ENCODE measurements at places on chromosomes 5 and 9. TPM values are rescaled to one million over a fixed set of nuclear protein-coding genes. Genes with fewer than 3 reads are reported as not detected.

GPSM1 gene
- total RNA-seq: 16.3 TPM

GRCh38 chr9:109728686-109729300 is 51.2 kb upstream of the PALM2AKAP2 start:
- DNase-seq: no peak
- no peak overlapping the region for H3K4me3 ChIP-seq
- H3K27ac ChIP-seq: no peak overlapping the region
- no peaks in the 10 kb centered on the region for H3K4me1 ChIP-seq
- no peaks in the 10 kb centered on the region for H3K27me3 ChIP-seq

DNA sequence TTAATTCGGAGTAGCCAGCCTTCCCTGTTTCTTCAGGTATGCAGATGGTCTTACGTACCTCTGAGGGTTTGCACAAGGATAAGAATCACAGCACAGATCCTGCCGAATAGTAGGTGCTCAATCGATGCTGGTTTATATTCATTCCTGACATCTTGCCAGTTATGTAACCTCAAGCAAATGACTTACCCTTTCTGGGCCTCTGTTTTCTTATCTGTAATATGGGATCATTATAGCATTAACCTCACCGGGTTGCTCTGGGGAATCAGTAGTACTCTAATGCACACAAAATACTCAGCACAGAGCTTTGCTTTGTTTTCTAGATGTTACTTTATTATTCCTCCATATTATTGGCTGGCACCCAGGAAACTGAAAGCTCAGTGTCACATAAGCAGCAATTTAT is 7.7 kb upstream of the NR5A1 start:
- no peak overlapping the region for H3K27ac ChIP-seq
- no peak overlapping the region for H3K4me3 ChIP-seq
- H3K4me1 ChIP-seq: peaks cover 35% of the 10 kb centered on the region
- H3K27me3 ChIP-seq: no peaks in the 10 kb centered on the region
- H3K36me3 ChIP-seq: no peaks in the 10 kb centered on the region

GRCh38 chr9:14741369-14741768 is 18.8 kb upstream of the CER1 start:
- H3K4me3 ChIP-seq: no peak overlapping the region
- no peaks in the 10 kb centered on the region for H3K36me3 ChIP-seq
- no peaks in the 10 kb centered on the region for H3K27me3 ChIP-seq
- no peak overlapping the region for H3K27ac ChIP-seq
- no peaks in the 10 kb centered on the region for H3K4me1 ChIP-seq
- no peak for DNase-seq

GRCh38 chr9:23824830-23825591 is 1.0 kb downstream of the ELAVL2 start:
- no peak overlapping the region for H3K4me3 ChIP-seq
- H3K27me3 ChIP-seq: peaks cover 31% of the 10 kb centered on the region
- H3K27ac ChIP-seq: no peak overlapping the region
- peak; percentile 32 for DNase-seq
- H3K36me3 ChIP-seq: no peaks in the 10 kb centered on the region
- peaks cover 11% of the 10 kb centered on the region for H3K4me1 ChIP-seq

DNA sequence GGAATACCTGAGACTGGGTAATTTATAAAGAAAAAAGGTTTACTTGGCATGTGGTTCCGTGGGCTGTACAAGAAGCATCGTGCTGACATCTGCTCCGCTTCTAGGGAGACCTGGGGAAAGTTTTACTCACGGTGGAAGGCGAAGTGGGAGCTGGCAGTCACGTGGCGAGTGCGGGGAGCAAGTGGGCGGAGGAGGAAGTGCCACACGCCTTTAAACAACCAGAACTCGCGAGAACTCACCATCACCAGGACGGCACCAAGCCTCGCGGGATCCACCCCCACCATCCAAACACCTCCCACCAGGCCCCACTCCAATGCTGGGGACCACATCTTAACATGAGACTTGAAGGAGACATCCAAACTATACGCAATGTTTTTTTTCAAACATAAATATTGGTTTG is 406.2 kb upstream of the IRX4 start:
- H3K4me3 ChIP-seq: no peak overlapping the region
- H3K36me3 ChIP-seq: no peaks in the 10 kb centered on the region
- no peaks in the 10 kb centered on the region for H3K4me1 ChIP-seq
- DNase-seq: no peak

PTPDC1 gene
- 7.2 TPM for total RNA-seq

- H3K4me3 ChIP-seq: no peak overlapping the region
- DNase-seq: no peak
- no peak overlapping the region for H3K27ac ChIP-seq
- H3K27me3 ChIP-seq: no peaks in the 10 kb centered on the region
These were observed 144.7 kb downstream of the PCSK1 start for GRCh38 chr5:96288166-96288844.

GRCh38 chr5:37575541-37576489 is 196.7 kb downstream of the WDR70 start:
- H3K4me1 ChIP-seq: no peaks in the 10 kb centered on the region
- no peak for DNase-seq
- H3K27ac ChIP-seq: no peak overlapping the region
- no peaks in the 10 kb centered on the region for H3K27me3 ChIP-seq
- no peak overlapping the region for H3K4me3 ChIP-seq

DNA sequence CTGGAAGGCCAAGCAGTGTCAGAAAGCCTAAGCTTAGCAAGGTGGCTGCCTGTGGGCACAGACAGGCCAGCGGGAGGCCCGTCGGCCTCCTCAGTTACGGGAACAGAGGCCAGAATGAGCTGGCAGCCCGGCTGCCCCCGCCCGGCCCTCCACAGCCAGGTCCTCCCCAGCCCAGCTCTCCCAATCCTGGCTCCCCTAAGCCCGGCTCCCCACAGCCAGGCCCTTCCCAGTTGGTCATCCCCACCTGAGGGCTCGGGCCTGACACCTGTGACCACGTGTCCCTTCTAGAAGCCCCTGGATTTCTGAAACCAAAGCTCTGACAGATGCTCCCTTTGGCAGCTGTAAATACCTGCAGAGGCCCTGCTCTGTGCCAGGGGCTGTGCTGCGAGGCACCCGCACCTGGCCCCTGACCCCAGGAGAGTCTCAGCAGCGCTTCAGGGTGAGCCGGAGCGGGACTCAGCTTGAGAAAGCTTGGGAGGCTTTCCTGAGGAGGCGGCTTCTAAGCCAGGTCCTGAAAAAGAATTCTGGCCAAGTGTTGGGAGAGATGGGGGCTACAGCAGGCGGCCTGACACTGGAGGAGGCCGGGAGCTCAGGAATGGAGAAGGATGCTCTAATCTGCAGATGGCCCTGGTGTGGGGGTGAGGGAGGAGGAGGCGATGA is 80.4 kb upstream of the OLFM1 start:
- H3K27me3 ChIP-seq: no peaks in the 10 kb centered on the region
- no peak overlapping the region for H3K27ac ChIP-seq
- no peaks in the 10 kb centered on the region for H3K36me3 ChIP-seq
- no peak for DNase-seq
- H3K4me3 ChIP-seq: no peak overlapping the region
- H3K4me1 ChIP-seq: no peaks in the 10 kb centered on the region

DNA sequence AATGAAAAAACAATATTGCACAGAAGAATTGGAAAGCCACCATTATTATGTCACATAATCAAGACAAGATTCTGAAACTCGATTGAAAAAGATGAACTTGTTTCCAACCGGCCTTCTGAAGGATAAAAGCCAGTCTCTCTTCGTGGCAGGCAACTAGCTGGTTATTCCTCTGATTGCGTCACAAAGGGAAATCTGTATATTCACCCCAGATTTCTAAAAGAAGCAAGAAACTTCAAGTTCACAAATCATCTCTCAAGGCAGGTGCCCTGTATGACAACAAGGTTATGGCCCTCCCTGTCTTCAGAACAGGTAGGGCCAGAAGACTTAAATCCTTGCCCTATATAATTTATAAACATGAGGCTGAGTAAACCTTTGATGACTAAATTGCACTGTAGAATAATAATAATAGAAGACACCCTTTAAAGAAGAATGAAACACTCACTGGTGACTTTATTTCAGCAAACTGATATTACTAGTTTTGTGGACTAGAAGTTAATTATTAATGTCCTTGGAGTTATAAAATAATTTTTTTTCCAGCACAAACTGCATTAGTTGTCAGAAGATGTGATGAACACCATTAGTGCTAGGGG is 2.9 kb upstream of the KLF4 start:
- H3K27me3 ChIP-seq: no peaks in the 10 kb centered on the region
- no peak overlapping the region for H3K4me3 ChIP-seq
- DNase-seq: no peak
- peaks cover 26% of the 10 kb centered on the region for H3K4me1 ChIP-seq
- no peak overlapping the region for H3K27ac ChIP-seq

GRCh38 chr5:140806834-140807775 is at the start of gene PCDHA4:
PCDHA4 (plus strand) TSS chr5:140807068.
- no peaks in the 10 kb centered on the region for H3K4me1 ChIP-seq
- H3K27ac ChIP-seq: no peak within 1 kb of the TSS
- H3K27me3 ChIP-seq: no peaks in the 10 kb centered on the region

- no peak for DNase-seq
- H3K4me3 ChIP-seq: no peak overlapping the region
- H3K27ac ChIP-seq: no peak overlapping the region
- H3K36me3 ChIP-seq: no peaks in the 10 kb centered on the region
- no peaks in the 10 kb centered on the region for H3K27me3 ChIP-seq
- H3K4me1 ChIP-seq: no peaks in the 10 kb centered on the region
These were observed 488.5 kb downstream of the NR2F1-AS1 start for GRCh38 chr5:93092349-93093105.

DNA sequence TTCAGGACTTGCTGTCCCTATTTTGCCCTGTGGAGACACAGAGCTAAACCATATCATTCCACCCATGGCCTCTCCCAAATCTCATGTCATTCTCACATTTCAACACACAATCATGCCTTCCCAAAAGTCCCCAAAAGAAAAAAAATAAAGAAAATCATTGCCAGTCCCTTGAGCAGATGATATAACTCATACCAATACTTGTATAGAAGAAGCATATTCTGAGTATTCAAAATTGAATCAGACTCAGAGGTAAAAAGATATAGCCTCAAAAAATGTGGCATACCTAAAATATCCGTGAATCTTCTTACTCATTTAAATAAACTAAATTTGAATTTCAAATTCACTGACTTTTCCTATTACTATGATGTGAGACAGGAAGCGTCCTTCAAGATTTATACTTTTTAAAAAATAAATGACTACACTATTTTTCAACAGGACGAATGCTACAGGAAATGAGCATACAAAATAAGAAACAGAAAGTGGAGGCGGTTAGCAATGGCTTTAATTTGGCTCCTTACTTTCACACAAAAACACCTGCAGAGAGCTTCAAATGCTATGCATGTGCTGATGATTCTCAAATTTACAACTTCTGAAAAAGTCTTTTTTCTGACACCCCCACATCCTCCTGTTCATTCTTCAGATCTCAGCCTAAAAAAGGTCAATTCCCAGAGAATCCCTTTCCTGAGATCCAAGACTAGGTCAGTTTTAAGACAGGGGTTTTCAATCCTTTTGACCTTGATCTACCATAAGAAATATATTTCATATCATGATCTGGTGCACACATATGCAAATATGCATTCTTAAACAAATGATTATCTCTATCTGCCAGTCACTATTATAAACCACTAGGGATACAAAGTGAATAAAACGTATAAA is 39.6 kb upstream of the DMXL1 start:
- H3K4me3 ChIP-seq: no peak overlapping the region
- no peaks in the 10 kb centered on the region for H3K36me3 ChIP-seq
- no peak overlapping the region for H3K27ac ChIP-seq
- no peak for DNase-seq

DNA sequence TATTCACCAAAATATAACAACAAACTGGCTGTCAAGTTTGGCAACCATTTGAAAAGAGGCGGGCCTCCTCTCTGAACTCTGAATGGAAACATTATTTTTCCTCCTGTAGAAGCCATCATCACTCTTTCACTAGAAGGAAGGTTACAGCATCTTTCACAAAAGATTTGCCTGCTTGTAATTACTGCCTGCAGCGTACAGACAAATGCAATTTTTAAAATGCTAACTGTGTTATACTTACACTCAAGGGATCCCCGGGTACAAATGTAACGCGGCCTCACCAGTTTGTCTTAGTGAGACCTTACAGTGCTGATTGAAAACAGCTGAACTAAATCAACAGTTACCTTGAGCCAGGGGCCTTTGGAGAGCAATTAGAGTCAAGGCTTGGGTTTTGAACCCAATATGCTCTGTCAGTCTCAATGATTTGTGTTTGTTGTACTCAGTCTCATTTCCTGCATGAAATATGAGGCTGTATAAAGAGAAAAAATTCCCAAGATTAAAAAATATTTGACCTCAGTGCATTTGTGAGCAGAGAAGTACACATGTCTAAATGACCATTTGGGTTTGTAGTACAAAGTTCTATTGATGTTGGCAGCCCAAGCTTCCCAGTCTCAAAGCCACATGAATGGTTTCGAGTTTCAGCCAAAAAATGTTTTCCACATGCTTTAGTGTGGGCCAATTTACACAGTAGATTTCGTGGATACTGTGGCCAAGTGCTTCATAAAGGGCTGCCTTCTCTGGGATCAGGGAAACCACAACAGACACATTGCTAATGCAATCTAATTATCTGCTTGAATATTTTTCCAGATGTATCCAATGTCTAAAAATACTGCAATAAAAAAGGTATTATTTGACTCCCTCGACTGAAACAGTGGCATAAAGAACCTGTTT is 500.0 kb downstream of the SPATA31D1 start:
- no peak overlapping the region for H3K27ac ChIP-seq
- DNase-seq: no peak
- no peaks in the 10 kb centered on the region for H3K36me3 ChIP-seq
- no peaks in the 10 kb centered on the region for H3K27me3 ChIP-seq
- no peak overlapping the region for H3K4me3 ChIP-seq

- no peak for DNase-seq
- H3K27ac ChIP-seq: no peak overlapping the region
- no peaks in the 10 kb centered on the region for H3K36me3 ChIP-seq
- H3K27me3 ChIP-seq: no peaks in the 10 kb centered on the region
These were observed 118.7 kb downstream of the AUH start for GRCh38 chr9:91243029-91243428.

GRCh38 chr9:389758-390157 is 175.1 kb downstream of the DOCK8 start:
- no peak for DNase-seq
- H3K27ac ChIP-seq: no peak overlapping the region
- no peaks in the 10 kb centered on the region for H3K27me3 ChIP-seq
- H3K36me3 ChIP-seq: peaks cover 10% of the 10 kb centered on the region
- no peaks in the 10 kb centered on the region for H3K4me1 ChIP-seq

DNA sequence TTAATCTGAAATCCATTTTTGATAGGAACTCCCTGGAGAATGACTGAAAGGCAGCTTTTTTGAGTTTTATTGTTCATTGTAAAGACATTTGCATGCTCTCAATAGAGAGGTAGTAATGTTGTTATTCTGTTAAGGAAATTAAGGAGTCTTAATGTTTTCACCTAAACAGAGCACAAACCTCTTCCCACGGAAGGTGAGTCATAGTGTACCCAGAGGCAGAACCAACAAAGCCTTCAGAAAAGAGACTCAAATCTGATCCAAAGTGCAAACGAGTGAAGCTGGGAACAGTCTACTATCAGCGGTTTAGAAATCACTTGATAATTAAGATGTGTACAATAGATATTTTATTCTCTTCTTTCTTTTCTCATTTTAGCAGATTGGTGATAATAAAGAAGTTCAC is 470.5 kb downstream of the PLK2 start:
- H3K36me3 ChIP-seq: no peaks in the 10 kb centered on the region
- H3K4me3 ChIP-seq: no peak overlapping the region
- no peak for DNase-seq
- H3K4me1 ChIP-seq: no peaks in the 10 kb centered on the region

ADAMTSL2 gene
- total RNA-seq: 83.6 TPM

ASTN2 gene
- 4.1 TPM for total RNA-seq

All from adrenal gland (tissue), 19 donors.